ENCODE measurements at places on chromosomes 5 and 9.

DNA sequence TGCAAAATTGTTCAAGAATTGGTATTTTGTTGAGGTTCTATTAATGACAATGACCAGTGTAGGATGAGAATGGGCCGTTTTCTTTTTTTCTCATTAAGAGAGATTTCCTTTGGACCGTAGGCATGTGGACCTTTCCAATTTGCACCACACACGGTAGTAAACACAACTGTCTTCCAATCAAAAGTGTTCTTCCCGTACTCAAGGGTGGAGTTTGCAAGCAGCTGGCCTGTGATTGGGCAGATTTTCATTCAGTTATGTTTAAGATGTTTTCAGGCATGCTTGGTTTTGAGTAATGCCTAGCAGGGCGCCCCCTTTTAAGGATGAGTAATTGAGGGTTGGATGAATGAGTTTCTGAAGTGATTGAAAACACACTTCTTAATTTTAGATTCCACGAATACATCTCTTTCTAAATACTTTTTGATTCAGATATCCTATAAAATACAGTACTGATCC, 2.5 kb downstream of the KDM3B start:
- DNase-seq, result no peak

GRCh38 chr9:114090798-114091197, 8.3 kb downstream of the KIF12 start:
- DNase-seq, result no peak

DNA sequence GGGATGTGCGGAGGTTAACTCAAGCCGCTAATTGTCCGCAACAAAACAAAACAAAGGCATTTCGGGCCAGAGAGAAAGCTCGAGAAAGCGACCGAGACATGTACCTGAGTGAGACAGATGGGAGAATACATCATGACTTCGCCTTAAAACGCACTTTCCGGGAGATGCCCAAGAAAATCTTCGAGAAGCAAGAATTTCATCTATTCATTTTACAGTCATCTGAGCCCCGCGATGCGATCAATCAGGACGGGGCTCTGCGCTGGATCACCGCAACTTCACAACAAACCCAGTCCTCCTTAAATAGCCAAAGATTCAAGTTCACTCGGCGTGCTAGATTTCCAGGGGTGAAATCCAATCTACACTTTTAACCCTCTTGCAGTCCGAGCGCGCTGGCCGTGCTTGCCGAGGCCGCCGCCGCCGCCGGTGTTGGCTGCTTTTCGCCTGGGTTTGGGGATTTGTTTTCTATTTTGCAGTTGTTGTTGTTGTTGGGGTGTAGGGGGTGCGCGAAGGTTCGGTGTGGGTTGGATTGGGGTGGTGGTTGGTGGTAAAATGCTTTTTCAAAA, 482 bp downstream of the NFIB start:
- DNase-seq, result no peak

DNA sequence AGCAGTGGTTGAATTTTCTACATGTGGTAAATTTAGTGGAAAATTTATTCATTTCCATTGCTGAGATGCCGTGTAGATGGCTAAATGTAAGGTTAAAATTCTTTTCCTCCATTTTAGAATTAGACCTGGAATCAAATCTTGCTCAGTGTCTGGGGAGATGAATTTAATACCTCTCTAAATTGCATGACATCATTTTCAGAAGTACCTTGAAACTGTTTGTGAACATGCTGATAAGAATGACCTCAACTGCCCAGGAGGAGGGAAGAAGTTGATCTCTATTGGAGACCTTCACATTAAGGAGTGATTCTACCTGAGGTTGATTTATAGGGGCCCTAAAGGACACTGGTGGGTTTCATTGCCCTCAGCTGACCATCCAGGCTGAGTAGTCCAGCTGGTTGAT, 116.7 kb upstream of the EGFLAM start:
- no peak for DNase-seq

All from NCI-H1417 treated with DMSO at 0.1 percent for 48 hours (cell line).